RWPE2 (cell line): ENCODE measurements at places on chromosomes 4 and X.

- DNase-seq, result no peak
Measured at GRCh38 chr4:159541143-159541542, 438.3 kb downstream of the RAPGEF2 start.

DNA sequence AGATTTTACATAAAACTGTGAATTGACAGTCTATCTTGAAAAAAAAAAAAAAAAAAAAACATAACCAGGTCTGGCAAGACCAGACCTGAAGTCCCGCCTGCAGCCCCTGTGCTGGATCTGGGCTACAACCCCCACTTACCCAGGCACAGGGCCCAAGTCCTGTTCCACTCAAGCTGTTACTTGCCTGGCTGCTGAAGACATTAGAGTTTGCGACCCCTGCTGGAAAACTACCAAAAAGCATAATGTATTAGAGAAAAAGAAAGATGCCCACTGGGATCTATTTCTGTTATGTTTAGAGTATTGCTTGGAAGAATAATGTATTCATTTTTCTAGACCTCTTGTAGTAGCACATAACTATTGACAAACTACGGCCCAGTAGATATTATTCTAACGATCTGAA lies 4.7 kb downstream of the HS3ST1 start:
- DNase-seq, result peak; percentile 56

DNA sequence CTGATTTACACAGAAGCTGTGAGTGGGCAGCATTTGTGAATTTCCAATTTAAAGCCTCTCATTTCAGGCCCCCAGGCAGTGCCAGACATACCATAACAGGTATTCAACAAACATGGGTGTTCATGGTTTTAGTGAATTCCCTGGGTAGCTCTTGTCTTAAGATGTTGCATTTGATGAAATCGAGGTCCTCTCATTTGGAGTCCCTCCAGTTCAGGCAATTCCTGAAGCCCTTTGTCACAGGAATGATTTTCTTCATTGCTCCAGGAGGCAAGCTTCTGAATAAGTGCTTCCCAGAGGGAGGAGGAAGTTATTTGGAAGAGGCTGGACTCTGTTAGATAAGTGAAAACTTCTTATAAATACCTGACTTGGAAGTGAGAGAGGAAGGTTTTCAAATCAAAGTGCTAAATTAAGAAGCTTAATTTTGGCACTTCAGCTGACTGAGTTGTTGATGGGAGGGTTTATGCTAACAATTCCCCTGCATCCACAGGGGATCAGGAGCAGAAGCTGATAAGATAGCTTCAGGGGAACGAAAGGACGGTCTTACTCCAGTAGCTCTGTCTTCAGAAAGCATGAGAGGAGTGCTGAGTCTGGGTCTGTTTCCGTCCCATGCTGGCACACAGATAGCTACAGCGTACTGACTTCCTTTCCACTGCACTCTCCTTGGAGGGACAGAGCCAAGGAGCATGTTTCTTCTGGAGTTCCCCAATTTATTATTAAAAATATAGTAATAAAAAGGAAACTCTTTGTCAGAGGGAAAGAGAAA lies 543.1 kb downstream of the GBA3 start:
- no peak for DNase-seq

GRCh38 chr4:23897564-23898109 lies 7.8 kb upstream of the PPARGC1A start:
- DNase-seq, result no peak

DNA sequence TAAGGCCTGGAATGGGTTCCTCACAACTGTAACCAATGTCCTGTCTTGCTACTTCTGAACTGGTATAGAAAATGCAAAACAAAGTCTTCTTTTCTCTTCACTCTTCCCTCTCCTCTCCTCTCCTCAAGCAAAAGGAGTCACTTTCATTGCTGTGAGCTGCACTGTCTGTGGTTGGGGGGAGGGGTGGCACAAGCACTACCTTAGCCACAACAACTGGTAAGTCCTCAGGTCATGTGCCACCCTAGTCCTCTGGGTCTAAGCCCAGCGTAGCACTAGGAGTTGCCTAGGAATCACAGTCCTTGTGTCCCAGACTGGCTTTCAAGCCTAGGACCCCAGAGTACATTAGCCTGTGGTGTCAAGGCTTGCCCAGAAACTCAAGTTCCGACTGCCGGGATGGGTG lies 859.3 kb upstream of the AMOT start:
- no peak for DNase-seq

- DNase-seq, result no peak
Measured at GRCh38 chr4:8340781-8341241, 71.3 kb downstream of the HTRA3 start.

- DNase-seq, result no peak
Measured at GRCh38 chr4:110630688-110631402, 8.0 kb upstream of the PITX2 start.

GRCh38 chrX:115531818-115532403 lies 29.1 kb upstream of the PLS3 start:
- DNase-seq, result no peak

DNA sequence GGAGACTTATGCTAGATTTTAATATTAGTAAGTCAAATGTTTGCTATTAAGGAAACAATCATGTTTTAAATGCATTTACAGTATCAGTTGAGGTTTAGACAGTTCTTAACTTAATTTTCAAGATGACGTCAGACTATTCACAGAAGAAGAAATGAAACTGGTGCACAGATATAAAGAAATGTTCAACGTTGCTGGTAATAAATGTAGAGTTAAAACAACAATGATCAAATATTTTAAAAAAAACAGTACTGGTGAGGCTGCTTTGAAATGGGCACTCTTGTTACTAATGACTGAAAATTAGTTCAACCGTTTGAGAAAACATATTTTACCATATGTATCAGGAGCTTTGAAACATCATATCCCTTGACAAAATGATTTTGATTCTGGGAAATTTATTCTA lies 44.2 kb downstream of the ABHD18 start:
- no peak for DNase-seq

DNA sequence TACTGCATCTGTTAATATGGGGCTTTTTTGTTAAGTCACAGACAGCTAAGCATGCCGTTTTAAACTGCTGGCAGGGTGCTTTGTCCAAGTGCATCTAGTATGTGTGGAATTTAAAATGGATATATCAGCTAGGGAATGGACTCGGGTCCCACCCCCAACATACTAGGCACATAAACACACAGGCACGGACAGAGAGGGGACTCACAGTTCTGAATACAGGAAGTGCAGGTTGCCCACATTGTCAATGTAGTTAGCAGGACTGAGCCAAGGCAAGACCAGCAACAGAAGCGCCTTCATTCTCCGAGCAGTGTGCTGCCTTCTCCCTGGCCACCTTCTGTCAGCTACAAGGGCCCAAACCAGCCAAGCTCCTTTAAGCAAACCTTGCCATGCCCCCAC lies 33.6 kb downstream of the LNX1 start:
- no peak for DNase-seq

DNA sequence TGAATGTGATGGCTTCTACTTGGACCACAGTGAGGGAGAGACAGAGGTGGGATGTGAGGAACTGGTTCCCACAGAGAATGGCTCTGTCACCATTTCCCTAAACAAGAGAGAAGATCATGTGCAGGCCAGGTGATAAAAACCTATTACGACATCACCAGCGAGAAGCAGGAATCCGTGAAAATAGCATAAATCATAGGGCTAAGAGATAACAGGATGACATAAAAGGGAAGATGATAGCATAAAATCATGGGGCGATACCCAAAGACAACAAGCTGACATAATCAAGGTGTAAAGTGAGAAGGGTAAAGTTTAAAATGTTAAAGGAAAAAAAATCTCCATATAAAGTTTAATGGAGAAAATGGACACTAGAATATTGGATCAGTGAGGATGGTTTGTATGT lies 205.5 kb upstream of the SLIT2 start:
- no peak for DNase-seq

DNA sequence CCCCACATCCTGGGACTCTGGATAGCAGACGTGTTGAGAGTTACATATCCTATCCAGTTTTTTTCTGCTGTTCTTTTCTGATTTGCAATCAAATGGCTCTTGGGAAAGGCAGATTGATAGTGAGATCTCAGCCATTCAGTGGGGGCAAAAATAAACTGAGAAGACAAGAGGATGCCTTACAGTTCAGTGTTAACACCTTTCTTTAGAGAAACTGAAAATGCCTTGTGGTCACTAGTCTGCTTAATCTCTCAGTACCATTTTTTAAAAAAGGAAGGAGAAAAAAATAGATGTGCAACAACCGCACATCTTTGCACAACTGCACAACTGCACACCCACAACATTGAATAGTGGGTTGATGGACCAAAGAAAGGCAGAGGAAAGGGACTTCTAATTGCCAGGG lies 109.3 kb downstream of the ARHGEF9 start:
- DNase-seq, result no peak

DNA sequence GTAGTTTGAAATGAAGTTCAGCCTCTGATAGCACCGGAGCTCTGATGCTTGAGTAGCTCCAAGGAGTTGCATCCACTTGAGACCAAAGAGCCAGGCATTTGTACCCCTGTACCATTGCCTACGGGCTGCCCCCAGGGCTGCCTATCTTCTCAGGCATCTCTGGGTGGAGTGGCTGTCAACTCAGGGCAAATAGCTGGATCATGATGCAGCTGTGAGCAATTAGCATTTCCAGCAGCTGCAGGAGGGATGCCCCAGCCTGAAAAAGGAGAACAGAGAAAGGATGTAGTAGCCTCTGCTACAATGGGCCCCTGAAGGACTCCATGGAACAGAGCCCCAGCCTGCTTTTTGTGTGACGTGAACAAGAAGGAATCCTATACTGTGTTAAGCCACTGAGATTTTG lies 492.6 kb downstream of the BCOR start:
- DNase-seq, result no peak

DNA sequence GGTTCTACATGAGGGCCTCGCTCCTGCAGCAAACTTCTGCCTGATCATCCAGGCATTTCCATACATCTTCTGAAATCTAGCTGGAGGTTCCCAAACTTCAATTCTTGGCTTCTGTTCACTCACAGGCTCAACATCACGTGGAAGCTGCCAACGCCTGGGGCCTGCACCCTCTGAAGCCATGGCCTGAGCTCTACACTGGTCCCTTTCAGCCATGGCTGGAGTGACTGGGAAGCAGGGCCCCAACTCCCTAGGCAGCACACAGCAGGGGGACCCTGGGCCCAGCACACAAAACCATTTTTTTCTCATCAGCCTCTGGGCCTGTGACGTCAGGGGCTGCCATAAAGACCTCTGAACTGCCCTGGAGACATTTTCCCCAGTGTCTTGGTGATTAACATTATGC lies 542.7 kb downstream of the TLL1 start:
- DNase-seq, result no peak
